ENCODE measurements at places on chromosomes 6 and 20. TPM values are rescaled to one million over a fixed set of nuclear protein-coding genes. Genes with fewer than 3 reads are reported as not detected.

KIAA0408 gene
- 0.27 TPM for total RNA-seq

LTA gene
- not detected for total RNA-seq

REPS1 gene
- total RNA-seq = 38.0 TPM

DNA sequence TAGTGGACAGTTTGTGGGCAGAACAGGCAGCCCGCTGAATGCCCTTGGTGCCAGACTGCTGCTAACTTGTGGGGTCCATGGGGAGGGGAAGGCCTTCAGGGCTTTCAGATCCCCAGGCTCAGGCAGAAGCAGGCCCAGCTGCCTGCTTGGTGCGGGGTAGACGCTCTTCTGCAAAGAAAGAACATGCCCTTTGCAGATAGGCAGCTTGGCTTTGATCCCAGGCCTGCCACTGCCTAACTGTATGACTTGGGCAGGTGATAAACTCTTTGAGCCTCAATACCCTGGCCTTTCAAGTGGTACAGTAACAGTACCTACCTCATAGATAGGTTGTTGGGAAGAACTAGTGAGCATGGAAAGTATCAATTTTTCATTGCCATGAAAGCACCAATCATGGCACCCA is 28.4 kb downstream of the CHMP4B start:
- H3K27me3 ChIP-seq = no peaks in the 10 kb centered on the region
- peaks cover 19% of the 10 kb centered on the region for H3K4me1 ChIP-seq
- DNase-seq = no peak
- no peak overlapping the region for H3K27ac ChIP-seq
- H3K36me3 ChIP-seq = peaks cover 11% of the 10 kb centered on the region

DNA sequence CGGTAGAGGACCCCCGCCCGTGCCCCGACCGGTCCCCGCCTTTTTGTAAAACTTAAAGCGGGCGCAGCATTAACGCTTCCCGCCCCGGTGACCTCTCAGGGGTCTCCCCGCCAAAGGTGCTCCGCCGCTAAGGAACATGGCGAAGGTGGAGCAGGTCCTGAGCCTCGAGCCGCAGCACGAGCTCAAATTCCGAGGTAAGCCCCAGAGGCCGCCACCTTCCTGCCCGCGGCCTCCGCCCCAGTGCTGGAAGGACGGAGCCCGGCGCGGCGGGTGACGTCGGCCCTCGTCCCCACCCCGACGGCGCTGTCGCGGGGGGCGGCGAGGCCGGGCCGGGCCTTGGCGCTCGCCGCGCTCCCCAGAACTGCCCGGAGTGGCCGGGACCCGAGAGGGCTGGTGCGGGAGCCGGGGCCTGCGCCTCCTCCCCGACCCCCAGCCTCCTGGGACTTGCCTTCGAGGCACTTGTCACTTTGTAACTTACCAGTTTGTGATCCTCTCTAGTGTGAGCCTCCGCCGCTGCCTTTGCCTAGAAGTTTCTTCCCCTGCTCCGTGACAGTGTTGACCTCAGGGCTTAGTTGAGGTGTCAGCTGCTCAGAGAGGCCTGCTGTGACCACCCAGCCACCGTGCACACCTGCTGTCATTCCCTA is 417 bp downstream of the VAPB start:
- no peaks in the 10 kb centered on the region for H3K27me3 ChIP-seq
- peaks cover 3% of the 10 kb centered on the region for H3K36me3 ChIP-seq
- H3K4me3 ChIP-seq = peak overlapping the region; percentile 88
- peaks cover 37% of the 10 kb centered on the region for H3K4me1 ChIP-seq
- DNase-seq = no peak
- peak overlapping the region; percentile 94 for H3K27ac ChIP-seq

DNA sequence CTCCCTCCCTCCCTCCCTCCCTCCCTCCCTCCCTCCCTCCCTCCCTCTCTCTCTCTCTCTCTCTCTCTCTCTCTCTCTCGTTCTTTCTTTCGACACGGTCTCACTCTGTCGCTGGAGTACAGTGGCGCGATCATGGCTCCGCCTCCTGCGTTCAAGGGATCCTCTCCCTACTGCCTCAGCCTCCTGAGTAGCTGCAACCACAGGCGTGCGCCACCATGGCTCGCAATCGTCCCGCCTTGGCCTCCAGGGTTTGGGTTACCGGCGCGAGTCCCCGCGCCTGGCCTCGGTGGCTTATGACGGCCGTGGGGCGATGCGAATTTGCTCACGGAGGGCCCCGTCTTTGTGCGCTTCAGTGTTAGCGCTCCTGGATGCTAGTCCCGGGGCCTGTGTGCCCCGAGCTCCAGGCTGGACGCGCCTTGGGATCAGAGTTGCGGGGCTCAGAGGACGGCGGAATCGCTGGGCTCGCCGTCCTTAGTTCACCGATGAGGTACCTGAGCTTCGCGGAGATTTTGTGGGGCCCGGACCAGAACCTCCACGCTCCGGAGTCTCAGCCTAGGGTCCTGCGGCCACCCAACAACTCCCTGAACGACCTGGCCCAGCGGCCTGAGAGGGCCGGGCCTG is 45.2 kb downstream of the MCUR1 start:
- H3K36me3 ChIP-seq = no peaks in the 10 kb centered on the region
- H3K27me3 ChIP-seq = no peaks in the 10 kb centered on the region
- no peak overlapping the region for H3K27ac ChIP-seq
- no peak overlapping the region for H3K4me3 ChIP-seq
- peaks cover 20% of the 10 kb centered on the region for H3K4me1 ChIP-seq

DNA sequence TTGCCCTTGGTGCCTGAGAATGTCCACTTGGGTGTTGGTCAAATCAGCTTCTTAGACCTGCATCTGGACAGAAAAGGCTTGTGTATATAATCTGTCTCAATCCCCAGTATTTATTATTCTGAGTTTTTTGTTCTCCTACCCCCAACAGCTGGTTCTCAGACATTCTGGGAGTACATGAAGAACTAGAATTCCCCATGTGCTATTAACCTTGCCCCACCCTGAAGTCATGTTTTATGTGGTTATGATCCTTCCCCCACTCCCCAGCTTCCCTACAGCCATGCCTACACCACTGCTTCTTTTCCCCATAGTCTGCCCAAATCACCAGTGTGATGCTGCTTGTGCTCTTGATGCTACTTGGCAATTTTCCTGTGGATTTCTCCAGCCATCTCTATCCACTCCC is 157.0 kb downstream of the ADAT2 start:
- H3K27ac ChIP-seq = no peak overlapping the region
- no peak overlapping the region for H3K4me3 ChIP-seq
- no peaks in the 10 kb centered on the region for H3K36me3 ChIP-seq
- H3K27me3 ChIP-seq = no peaks in the 10 kb centered on the region
- H3K4me1 ChIP-seq = no peaks in the 10 kb centered on the region

GRCh38 chr6:3011592-3011991 is 11.9 kb downstream of the NQO2 start:
- no peak for DNase-seq
- no peak overlapping the region for H3K4me3 ChIP-seq
- H3K27ac ChIP-seq = no peak overlapping the region
- peaks cover 75% of the 10 kb centered on the region for H3K36me3 ChIP-seq
- H3K27me3 ChIP-seq = no peaks in the 10 kb centered on the region

- no peak overlapping the region for H3K27ac ChIP-seq
- H3K4me1 ChIP-seq = peaks cover 7% of the 10 kb centered on the region
- DNase-seq = no peak
- H3K36me3 ChIP-seq = no peaks in the 10 kb centered on the region
- H3K27me3 ChIP-seq = no peaks in the 10 kb centered on the region
- H3K4me3 ChIP-seq = no peak overlapping the region
Observed at GRCh38 chr6:91667596-91667995, 1080.7 kb upstream of the MAP3K7 start.

All from osteocyte (in vitro differentiated cells).